Stimulated activated CD8-positive, alpha-beta memory T cell treated with anti-CD3 and anti-CD28 coated beads, Interleukin-7, amount 100 ng/mL, for 1 hour (primary cell): ENCODE measurements at places on chromosomes 2 and 18.

GRCh38 chr18:75896865-75897264, 469.4 kb upstream of the SMIM21 start:
- no peak for DNase-seq

GRCh38 chr2:222424729-222425671, 657 bp downstream of the SGPP2 start:
- no peak for DNase-seq

DNA sequence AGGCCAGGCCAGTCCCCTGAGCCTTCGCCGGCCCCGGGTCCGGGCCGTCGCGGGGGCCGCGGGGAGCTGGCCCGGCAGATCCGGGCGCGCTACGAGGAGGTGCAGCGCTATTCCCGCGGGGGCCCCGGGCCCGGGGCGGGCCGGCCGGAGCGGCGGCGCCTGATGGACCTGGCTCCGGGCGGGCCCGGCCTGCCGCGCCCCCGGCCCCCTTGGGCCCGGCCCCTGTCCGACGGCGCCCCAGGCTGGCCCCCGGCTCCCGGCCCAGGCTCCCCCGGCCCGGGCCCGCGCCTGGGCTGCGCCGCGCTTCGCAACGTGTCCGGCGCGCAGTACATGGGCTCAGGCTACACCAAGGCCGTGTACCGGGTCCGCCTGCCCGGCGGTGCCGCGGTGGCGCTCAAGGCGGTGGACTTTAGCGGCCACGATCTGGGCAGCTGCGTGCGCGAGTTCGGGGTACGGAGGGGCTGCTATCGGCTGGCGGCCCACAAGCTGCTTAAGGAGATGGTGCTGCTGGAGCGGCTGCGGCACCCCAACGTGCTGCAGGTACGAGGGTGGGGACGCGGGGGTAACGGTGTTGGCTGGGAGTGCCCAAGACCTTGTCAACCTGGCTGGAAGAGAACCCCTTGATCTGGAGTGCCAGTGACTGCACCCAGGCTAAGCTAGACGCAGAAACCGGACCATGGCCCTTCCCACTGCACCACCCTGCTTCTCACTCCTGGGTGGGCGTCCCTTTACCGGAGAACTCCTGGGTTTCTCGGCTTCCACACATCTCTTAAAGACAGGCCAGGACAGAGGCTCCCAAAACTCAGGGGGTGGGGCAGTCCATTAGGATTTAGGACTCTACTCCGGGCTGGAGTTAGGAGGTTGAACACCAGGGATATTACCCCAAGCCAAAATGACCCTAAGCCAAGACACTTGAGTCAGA, 739 bp downstream of the PKDCC start:
- DNase-seq: no peak

- no peak for DNase-seq
Observed at GRCh38 chr2:4753721-4754120, 938.5 kb upstream of the SOX11 start.

DNA sequence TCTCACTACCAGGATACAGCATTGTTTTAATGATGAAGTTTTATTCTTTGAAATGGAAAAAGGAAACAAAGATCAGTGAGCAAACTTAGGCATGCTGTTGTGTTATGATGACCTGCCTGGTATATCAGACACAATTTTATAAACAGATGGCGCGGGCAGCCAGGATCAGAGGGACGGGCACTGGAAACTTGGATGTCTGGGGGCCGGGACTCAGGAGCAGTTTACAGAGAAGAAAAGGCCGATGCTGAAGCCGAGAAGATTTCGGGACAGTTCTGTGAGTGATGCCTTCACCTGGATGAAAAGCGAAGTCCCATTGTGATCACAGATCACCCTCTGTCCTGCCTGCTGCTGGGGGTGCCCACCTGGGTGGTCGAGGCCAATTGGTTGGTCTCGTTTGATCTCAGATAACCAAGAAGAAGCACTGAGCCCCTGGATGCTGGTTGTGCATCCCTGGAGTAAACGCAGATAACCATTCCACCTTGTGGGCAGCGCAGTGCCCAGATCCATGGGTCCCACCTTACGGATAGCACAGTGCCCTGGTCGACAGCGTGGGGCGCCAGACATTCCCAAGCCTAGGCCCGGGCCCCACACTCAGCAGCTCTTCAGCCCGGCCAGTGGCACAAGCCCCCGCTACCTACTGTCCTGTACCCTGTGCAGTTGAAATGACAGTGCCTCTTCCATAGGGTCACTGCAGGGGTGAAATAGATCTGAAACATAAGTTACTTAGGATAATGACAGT, 182.9 kb upstream of the TPO start:
- DNase-seq: no peak

GRCh38 chr18:46917803-46918600, 600 bp downstream of the KATNAL2 start:
- DNase-seq: no peak

- DNase-seq: peak; percentile 69
Observed at GRCh38 chr2:42095923-42096408, 48.1 kb downstream of the PKDCC start.

- no peak for DNase-seq
Observed at GRCh38 chr2:168850846-168851245, 39.4 kb downstream of the SPC25 start.

DNA sequence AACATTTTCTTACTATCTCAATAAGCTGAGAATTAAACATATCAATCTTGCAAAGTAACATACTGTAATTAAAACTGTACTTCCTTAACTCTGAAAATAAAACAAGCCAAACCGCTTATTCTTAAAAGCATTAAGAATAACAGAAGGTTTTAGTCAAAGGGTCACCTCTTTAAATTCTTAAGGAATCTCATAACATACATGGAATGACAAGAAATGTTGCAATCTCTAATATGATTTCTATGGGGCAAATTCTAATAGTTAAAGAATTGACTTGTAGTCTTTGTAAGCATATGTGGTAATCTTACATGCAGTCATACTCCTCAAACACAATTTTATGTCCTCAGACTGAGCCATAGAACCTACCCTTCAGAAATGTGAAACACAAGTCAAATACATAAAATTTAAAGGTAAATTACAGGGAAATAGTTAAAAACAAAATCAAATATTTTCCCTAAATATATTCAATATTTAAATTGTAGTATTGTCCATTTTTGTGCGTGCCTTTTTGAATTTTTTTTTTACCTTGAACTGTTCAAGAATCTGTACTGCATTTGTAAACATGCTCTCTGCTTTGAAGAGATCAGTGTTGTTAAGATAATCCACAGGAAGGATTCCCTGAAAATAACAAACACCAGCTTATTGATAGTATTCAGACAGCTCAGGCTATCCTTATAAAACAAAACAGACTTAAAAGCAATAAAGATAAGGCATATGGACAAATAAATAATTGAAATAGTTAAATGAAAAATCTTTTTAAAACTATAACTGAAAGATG, 48.2 kb downstream of the PIGN start:
- DNase-seq: no peak

GRCh38 chr18:31497836-31498573, at the start of gene DSG2:
Gene DSG2, plus strand, starts transcription at chr18:31498177. Its CDS starts 75 bp downstream, at chr18:31498252.
- no peak for DNase-seq

DNA sequence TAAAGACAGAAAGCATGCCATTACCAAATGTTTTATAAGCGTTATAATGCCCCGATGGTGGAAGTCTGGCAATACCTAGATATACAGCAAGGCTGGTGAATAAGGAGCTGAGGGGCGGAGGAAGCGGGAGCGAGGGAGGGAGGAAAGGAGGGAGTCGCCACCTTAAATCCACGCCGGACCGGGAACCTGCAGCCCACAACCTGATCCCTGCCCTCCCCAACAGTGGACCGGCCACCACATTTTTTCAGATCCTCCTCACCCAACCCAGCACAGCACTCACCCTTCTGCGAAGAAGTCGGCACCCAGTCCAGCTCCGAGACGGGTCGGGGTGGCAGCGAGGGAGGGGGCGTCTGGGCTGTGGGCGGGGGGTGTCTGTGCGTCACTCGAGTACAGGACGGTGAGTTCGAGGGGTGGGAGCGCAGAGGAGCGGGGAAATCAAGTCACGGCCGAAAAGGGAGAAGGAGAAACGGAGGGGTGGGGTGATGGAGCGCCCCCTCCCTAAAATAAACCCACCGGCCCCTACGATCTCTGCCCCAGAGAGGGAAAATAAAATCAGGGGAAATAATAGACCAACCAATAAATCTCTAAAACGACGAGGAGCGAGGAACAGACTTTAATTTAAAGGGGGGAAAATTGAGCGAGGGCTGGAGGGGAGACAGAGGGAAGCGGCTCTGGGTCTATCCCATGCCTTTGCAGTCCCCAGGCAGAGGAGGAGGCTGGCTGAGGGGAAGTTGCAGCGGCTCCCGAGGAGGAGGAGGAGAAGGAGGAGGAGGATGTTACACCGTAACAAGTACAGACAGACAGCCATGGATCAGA, 96.5 kb upstream of the SERTAD2 start:
- DNase-seq: no peak

- no peak for DNase-seq
Observed at GRCh38 chr2:2902547-2903281, 474.9 kb downstream of the EIPR1 start.

DNA sequence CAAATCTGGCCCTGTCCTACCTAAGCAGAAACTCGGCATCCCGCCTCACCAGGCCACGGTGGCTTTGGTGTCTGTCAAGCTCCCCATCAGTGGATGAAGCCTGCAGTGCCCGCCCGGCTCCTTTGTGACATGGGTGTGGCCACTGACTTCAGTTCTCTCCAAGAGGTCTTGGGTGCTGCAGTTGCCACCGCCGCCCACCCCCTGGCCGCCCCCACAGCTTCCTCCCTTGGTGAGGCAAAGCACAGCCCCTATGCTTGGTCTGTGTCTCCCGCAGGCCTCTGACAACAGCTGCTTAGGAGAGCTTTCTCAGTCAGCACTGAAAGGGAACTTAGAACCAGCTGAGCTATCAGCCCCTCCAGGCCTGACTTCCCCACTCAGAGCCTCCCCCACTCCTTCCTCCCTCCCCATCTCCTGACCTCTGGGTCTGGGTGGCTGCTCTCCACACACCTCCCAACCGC, 22.9 kb upstream of the GPR55 start:
- DNase-seq: no peak
